Kidney glomerular epithelial cell (primary cell): ENCODE measurements at places on chromosomes 16 and 17.

DNA sequence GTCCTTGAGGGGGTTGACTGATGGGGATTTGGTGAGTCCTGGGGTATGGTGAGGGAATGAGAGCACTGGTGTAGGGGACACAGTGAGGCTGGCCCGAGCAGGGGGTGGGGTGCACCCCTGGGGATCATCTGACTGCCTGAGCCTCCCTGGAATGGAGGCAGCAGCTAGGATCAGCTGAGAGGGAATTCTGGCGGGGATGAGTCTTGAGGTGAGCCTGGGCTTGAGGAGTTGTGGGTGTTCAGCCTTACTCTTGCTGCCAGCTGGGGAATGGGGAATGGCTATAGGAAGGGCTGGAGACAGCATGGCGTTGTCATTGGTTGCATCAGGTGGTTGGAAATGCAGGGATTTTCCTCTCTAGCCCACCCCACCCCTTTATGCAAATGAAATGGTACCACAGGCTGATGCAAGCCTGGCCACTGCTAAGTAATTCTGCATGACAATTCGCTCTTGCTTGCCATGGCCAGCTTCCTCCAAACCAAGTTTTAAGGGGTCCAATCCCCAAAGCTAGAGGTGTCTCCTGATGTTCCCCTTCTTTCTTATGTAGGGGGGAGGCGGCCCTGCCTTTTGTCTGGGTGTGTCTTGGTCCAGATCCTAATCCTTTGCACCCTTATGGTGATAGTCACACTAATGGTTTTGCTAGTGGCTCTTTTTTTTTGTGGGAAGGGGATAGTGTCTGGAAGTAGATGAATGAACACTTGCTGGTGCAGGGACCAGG is 7.5 kb downstream of the NFE2L1 start:
- no peak for DNase-seq

- DNase-seq: no peak
Observed at GRCh38 chr16:69393898-69394849, 8.4 kb upstream of the TERF2 start.

DNA sequence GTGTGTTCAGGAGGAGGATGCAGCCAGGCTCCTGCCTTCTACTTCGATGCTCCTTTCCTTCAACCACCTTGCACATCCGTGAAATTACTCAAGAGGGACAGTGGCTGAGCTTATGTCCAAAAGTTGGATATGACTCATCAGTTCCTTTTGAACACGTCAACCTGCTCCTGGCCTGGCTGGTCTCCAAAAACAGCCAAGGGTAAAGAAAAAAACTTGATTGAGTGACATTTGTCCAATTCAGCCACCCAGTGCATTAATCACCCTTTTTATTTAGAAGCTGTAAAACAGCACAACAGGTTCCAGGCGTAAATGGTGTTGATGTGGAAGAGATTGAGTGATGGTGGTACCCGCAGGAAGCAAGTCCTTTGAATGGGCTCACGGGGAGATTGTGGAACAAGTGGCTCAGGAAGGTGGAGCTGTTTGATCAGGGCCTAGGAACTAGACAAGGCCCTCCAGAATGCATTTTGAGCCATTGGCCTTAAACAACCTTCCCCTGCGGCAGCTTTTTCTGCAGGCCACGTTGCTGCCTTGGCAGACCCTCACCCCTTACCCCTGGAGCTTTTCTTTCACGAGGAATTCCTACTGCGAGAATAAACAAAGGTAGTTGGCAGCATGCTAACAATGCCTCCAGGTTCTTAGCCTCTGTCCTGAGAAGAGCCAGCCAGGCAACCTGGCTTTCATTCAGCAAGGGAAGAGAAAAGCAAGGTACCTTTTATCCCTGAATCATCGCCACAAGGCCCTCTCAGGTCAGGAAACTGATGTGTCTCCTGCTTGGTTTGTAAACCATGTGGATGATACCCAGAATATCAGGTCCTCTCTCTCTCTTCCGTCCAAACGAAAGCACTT is 173.3 kb upstream of the CACNG5 start:
- peak; percentile 58 for DNase-seq

DNA sequence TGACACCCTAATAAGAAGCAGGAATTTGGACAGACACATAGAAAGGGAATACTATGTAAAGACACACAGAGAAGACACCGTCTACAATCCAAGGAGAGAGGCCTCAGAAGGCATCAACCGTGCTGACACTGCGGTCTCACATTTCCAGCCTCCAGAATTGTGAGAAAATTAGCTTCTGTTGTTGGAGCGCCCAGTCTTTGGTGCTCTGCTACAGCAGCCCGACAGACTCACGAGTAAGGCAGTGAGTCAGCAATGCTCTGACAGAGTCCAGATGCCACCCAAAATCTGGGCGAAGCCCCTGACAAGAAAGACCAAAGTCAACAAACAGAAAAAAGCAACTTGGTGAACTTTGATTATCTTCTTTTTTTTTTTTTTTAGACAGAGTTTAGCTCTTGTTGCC is 32.5 kb upstream of the RAI1 start:
- DNase-seq: no peak

DNA sequence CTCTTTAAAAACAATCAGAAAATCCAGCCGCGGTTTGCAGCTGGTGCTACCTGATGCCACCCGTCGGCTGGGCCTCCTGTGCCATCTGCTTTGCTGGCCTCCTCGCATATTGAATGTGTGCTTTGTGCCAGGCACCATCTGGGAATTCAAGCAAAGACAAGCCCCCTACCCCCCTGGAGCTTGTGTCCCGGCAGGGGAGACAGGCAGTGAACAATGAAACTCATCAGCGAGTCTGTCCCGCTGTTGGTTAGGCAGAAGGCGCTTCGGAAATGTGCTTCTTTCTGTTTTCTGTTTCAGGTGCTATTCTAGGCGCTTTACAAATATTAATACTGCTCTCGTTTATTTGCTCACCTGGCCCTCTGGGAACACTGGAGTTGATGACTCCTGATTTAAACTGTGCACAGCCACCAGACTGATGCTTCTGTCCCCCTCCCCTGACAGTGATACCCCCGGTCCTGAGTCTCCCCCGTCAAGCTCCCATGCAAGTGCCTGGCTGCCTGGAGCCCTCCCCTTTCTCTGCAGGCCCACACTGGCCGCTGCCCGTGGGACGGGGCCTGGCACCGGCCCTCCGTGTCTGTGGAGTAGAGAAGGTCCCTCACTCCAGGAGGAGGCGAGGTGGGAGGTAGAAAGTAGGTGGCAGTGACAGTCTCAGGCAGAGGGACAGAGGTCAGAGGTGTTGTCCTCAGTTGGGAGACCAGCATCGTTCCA is 126.1 kb upstream of the PLCG2 start:
- no peak for DNase-seq
